ENCODE measurements at places on chromosomes 12 and 14. TPM values are rescaled to one million over a fixed set of nuclear protein-coding genes. Genes with fewer than 3 reads are reported as not detected.

DNA sequence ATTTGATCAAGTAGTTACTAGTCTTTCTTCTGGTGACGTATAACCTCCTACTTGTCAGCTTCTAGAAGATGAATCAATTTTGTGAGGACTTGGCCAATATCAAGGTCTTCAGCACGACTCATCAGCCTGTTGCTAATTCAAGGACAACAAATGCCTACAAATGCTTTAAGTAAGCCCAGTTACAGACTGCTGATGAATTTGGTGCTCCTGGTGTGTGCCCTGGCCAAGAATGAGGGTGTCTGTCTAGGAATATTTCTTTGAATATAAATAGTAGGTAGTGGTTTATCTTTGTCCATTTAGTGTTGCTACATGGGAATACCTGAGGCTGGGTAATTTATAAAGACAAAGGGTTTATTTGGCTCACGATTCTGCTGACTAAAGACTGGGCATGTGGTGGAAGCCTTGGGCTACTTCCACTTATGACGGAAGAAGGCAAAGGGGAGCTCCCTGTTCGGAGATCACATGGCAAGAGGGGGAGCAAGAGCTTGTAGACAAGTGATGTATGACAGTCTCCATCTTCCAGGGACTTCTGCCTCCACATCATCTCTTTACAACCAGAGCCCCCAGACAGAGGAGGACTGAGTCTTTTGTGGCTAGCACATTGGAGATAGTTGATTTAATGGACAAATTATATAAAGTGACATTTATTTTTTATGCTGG is 180.2 kb downstream of the CRADD start:
- no peak for DNase-seq

GRCh38 chr12:132071040-132071810 is 72.9 kb downstream of the DDX51 start:
- no peak for DNase-seq

DNA sequence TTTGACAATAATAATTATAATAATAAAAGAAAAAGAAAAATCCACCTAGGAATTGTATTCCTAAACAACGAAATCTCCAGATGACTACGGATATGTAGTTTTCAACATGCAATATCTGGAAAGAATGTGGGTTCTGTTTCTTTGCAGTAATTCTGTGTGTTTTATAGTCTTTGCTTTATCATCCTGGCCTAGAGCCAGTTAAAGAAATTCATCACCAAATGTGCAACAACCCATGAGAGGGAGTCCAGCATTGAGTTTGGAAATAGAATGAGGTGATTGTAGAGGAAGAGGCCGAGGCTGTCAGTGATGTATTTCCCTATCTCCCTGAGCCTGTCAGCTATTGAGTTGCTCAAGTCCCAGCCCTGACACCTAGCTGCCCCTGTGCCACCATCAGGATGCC is 200.5 kb upstream of the DCN start:
- no peak for DNase-seq

- no peak for DNase-seq
These were observed 20.6 kb downstream of the RACGAP1 start for GRCh38 chr12:50004696-50005095.

DNA sequence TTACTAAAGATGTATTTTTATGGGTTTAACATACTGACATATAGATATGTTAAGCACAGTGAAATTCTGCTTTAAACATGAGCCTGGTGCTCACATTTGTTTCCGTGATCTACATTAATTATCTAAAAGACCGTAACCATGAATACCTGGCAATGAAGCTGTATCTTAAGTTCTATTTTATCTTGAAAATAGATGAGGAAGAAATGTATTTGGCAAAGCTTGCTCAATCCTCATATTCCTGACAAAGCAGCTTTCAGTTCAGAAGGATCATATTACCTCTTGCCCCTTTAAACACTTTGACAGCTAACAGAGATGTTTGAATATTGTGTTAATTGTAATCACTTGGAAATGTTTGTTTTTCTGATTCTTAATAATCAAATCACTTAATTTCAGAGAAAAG is 9.8 kb downstream of the EPYC start:
- DNase-seq: no peak

GRCh38 chr12:105705765-105706164 is 375.3 kb downstream of the C12orf75 start:
- peak; percentile 36 for DNase-seq

Gene MAP3K9
- total RNA-seq: 9.6 TPM

Gene VDR
- total RNA-seq: 86.4 TPM

Gene FGF23
- not detected for total RNA-seq

All from activated CD8-positive, alpha-beta T cell treated with anti-CD3 and anti-CD28 coated beads for 36 hours (primary cell).